Stimulated activated CD8-positive, alpha-beta memory T cell treated with anti-CD3 and anti-CD28 coated beads, Interleukin-7, amount 100 ng/mL, for 1 hour (primary cell): ENCODE measurements at places on chromosomes 7 and 10.

DNA sequence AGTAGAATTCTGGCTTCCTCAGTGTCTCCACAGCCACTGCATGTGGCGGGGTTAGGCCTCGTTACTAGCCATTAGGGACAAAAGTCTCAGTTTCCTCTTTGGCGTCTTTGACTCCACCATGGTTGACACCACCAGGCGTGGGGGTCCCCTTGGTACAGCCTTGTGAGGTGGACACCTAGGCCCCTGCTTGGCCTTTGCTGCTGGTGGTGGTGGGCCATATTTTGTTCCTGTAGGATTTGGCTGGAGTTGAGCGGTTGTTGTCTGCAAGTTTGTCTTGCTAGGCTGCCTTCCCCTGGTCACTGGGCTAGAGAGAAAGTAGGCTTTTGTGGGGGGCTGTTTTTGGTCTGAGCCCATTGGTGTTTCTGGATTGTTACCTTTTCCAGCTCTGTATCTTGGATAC is 272.7 kb downstream of the CAMK1D start:
- no peak for DNase-seq

DNA sequence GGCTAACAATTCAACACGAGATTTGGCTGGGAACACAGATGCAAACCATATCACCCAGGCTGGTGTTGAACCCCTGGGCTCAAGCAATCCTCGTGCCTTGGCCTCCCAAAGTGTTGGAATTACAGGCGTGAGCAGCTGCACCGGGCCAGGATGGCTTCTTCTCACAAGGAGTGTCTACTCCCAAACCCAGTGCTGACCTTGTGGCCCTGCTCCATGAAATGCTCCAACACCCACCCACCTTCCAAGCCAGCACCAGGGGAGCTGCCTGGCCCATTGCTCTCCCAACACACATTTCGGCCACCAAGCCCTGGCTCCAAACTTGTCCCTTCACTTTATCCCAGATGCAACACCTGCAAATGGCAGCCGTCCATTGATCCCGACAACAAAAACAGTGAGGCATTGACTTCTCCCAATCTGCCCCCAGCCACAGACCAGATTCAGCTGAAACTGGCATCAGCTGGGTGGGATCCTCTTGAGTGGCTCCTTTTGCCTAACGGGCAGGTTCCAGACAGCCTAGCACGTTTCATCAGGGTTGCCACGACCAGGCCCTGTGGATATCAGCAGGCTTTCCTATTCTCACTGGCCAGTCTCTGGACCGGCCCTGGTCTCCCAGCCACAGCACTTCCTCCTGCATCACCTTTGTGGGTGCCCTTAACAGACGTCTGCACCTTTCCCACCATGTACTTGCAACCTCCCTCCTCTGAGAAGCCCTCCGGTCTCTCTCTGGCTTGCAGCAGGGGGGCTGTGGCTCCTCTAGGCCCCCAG is 105.7 kb upstream of the CARD11 start:
- no peak for DNase-seq

GRCh38 chr7:22720791-22721786 is 5.9 kb upstream of the IL6 start:
- DNase-seq: no peak

GRCh38 chr10:32955299-32955772 is 2.7 kb downstream of the ITGB1 start:
- DNase-seq: no peak

DNA sequence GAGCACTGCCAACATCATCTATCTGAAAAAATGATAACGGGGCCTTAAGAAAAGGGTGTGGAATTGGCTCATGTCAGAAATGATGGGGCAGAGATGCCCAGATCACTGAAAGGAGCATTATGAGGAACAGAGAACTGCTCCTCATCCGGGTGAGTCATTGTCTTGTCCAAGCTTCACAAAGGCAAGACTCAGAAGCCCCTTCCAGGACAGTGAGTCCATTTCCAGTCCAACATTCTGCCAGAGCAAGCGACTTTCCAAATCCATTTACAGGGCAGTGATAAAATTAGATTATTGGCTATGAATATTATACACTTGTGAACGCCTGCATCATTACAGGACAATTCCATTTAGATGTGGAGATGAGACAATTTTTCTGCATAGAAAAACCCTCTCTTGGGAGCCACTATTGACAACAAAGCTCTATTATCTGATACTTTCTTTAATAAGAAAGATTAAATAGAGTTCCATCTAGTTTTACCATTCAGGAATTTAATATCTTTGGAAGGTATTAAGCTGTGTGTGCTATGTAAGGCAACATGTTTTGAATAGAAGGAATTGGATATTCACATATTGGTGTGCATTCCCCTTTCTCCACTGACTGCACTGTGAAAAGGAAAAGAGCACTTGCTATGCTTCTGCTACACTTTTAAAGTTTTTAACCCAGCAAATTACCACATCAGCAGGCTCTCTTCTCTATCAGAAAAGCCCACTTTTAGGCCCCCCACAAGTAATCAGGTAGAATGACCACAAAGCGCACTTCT is 159.6 kb downstream of the NRP1 start:
- DNase-seq: no peak

GRCh38 chr10:59870152-59870551 is 36.2 kb downstream of the CCDC6 start:
- no peak for DNase-seq

DNA sequence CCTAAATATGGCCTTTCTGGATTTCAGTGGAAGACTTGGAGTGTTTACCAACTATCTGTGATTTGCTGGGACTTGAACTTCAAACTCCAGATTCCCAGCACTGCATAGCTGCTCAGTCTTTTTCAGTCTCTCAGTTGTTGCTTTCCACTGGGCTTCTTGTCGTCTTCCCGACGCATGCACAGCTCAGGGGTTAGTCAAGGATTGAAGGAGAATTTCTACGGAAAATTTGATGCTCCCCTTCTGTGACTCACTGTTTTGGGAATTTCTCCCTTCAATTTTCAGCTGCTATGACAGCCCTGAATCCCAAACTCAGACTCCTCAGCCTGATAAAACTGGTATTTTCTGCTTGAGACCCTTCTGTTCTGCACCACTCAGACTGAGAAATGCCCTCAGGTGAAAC is 91.7 kb downstream of the CYP26A1 start:
- DNase-seq: no peak

DNA sequence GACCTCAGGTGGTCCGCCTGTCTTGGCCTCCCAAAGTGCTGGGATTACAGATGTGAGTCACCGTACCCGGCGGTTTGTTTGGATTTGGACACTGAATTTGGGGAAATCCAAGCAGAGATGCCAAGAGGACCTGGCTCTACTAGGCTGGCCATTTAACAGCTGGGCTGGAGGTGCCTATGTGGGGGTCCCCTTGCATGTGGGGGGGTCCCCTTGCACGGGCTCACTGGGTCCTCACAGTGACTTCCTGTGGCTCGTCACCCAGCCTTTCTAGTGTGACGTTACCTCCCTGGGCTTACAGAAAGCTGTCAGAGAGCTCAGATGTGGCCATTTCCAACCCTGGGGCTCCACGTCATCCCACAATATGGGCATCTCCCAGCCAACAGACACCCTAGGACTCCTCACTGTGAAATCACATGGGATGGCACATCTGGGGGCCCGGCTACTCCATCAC is 49.3 kb upstream of the GNA12 start:
- no peak for DNase-seq

GRCh38 chr10:78454123-78454645 is 420.5 kb downstream of the RPS24 start:
- DNase-seq: no peak

GRCh38 chr7:36090976-36091873 is 61.8 kb upstream of the EEPD1 start:
- DNase-seq: no peak

- DNase-seq: no peak
Observed at GRCh38 chr10:77428691-77429395, 208.8 kb downstream of the KCNMA1 start.

GRCh38 chr10:32005050-32005449 is 51.2 kb downstream of the KIF5B start:
- no peak for DNase-seq

- no peak for DNase-seq
Observed at GRCh38 chr7:29622335-29623265, 59.0 kb downstream of the PRR15 start.

DNA sequence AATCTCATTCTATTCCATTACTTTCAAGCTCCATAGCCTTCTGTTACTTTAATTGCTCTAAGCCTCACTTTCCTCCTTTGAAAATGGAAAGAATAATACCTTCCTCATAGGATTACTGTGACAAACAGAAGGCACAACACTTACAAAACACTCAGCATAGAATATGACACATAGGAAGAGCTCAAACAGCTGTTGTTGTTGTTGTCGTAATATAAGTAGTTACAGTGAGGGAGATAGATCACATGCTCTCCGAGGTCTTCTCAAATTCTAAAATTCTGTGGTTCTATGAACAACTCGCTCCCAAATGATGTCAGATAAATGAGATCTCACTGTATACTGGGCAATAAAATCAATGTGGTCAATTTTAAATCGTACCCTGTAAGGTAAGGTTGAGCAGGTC is 1049.3 kb upstream of the C7orf33 start:
- DNase-seq: no peak

DNA sequence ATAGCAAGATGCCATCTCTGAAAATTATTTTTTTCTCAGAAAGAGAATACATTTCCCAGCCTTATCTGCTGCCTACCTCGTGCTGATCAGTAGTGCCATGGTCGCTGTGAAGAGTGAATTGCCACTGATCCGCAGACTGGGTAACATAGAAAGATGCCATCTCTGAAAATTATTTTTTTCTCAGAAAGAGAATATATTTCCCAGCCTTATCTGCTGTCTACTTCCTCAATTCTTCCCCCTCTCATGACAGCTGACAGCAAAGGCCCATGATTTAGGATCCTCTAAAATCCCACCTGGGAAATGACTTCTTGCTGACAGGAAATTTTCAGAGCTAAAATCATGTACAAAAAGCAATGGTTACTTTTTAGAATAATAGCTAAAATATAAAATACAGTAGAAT is 92.5 kb upstream of the AHR start:
- no peak for DNase-seq

- no peak for DNase-seq
Observed at GRCh38 chr7:155684543-155684942, 40.1 kb downstream of the RBM33 start.

DNA sequence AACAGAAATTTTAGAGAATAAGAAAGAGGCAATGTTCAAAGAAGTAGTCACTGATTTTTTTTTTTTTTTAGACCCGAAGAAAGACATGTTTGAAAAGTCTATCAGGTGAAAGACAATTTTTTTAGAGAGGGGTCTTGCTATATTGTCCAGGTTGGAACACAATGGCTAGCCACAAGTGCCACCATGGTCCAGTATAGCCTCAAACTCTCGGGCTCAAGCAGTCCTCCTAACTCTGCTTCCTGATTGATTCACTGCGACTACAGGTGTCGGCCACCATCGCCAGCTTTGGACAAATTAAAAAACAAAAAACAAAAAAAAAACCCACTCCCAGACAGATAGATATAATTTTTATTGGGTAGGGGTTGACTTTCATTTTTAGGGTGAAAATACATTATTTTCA is 22.3 kb downstream of the FAM149B1 start:
- DNase-seq: no peak

GRCh38 chr10:47381427-47382379 is 2.4 kb downstream of the ZNF488 start:
- DNase-seq: no peak

DNA sequence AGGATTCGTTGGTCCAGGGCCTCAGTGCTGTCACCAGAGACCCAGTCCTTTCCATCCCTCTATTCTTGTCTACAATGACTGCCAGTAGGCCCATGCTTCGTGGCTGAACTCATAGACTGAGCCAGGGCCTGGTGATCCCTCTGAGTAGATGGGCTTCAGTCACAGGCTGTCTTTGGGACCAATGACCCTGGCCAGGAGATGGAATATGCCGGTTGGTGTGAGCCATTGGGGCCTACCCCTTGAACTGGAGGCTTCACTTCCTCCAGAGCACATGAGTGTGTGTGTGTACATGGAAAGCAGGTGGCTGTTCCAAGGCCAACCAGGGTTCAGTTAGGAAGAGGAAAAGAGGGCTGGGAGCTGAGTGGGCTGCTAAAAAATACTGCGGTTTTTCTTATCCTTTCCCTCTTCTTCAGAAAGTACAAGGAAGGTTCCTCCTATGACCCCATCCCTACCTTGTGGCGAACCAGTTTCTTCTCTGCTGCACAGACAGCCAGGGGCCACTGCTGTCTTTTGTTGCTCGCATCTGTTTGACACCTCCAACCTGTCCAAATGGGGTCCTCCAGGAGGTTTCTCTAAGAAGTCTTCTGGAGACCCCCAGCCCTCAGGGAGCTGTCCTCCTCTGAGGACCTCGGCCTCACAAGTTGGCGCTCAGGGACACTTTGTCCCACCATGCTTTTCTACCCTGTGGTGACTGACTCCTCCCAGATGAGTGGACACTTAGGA is 36.6 kb downstream of the ADRA2A start:
- no peak for DNase-seq

DNA sequence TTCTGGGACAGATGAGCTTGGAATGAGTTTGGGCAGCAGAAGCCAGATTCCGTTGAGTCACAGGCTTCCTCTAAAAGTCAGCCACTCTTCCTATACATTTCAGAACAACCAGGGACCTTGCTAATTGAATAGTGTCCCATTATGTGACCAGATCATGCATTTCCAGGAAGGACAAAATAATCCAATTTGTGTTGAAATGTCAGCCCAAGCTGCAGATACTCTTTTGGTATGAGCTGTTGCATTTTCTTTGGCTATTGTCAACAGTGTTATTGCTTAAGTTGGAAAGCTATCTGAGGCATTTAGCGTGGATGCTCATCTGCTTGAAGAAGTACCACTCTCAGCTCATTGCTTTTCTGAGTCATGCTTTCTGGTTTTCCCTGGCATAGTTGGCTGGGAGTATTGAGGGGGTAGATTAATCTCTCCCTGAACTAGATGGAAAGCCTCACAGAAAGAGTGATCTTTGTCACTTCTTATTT is 223.7 kb upstream of the HABP2 start:
- no peak for DNase-seq

DNA sequence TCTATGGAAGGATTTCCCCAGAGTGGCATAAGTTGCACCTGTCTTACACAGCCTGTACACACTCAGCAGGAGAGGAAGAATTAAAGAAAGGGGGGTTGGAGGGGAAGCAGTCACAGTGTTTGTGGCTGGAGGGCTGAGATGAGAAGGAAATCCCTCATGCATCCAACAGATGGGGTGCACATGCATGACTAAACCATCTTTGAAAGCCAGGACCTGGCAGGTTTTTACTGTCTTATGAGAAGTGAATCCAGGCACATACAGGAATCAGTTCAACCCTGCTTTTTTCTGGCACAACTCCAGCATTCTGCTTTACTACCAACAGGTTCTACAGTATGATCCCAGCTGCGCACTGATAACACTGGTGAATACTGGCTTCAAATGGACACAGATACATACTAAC is 107.7 kb downstream of the CACNA2D1 start:
- DNase-seq: no peak

- no peak for DNase-seq
Observed at GRCh38 chr10:117418121-117418520, 42.9 kb upstream of the PDZD8 start.

DNA sequence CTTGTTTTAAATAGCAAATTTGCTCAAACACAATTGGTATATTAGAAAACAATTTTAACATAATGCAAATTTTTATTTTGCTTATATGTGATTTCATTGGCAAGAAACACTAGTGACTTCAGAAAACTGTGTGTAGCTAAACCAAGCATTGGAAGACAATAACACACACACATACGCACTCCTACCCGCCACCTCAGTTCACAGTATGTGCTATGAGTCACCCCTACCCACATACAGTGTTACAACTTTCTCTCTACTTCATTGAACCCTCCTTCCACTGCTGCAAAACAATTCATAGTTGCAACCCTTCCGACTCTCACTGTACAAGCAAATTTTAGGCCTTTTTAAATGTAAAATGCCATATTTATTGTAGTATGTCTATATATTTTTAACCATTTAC is 119.9 kb upstream of the THSD7A start:
- no peak for DNase-seq

GRCh38 chr7:126657599-126658358 is 595.0 kb downstream of the GRM8 start:
- DNase-seq: no peak
